Karpas-422 (cell line): ENCODE measurements at places on chromosomes 16 and 17.

- no peaks in the 10 kb centered on the region for H3K27me3 ChIP-seq
- H3K4me1 ChIP-seq: peaks cover 59% of the 10 kb centered on the region
- no peak for DNase-seq
These were observed 693 bp downstream of the NDRG4 start for GRCh38 chr16:58500430-58501241.

GRCh38 chr17:61794792-61795191, 68.5 kb downstream of the BRIP1 start:
- no peaks in the 10 kb centered on the region for H3K4me1 ChIP-seq
- H3K4me3 ChIP-seq: no peak overlapping the region
- H3K27me3 ChIP-seq: no peaks in the 10 kb centered on the region
- H3K27ac ChIP-seq: no peak overlapping the region
- H3K36me3 ChIP-seq: no peaks in the 10 kb centered on the region; the same call in 1 of the 2 replicates
- DNase-seq: no peak

GRCh38 chr17:37429453-37429852, 22.8 kb downstream of the TADA2A start:
- no peaks in the 10 kb centered on the region for H3K4me1 ChIP-seq
- no peaks in the 10 kb centered on the region for H3K27me3 ChIP-seq
- H3K27ac ChIP-seq: no peak overlapping the region
- no peak overlapping the region for H3K4me3 ChIP-seq

- H3K4me3 ChIP-seq: no peak overlapping the region
- no peaks in the 10 kb centered on the region for H3K36me3 ChIP-seq
- H3K4me1 ChIP-seq: no peaks in the 10 kb centered on the region
- no peak for DNase-seq
- no peak overlapping the region for H3K27ac ChIP-seq
- H3K27me3 ChIP-seq: no peaks in the 10 kb centered on the region
These were observed 47.7 kb upstream of the ZNF750 start for GRCh38 chr17:82887255-82888164.

GRCh38 chr16:9647981-9648701, 534.1 kb downstream of the GRIN2A start:
- no peak overlapping the region for H3K4me3 ChIP-seq
- no peaks in the 10 kb centered on the region for H3K36me3 ChIP-seq
- H3K27ac ChIP-seq: no peak overlapping the region

DNA sequence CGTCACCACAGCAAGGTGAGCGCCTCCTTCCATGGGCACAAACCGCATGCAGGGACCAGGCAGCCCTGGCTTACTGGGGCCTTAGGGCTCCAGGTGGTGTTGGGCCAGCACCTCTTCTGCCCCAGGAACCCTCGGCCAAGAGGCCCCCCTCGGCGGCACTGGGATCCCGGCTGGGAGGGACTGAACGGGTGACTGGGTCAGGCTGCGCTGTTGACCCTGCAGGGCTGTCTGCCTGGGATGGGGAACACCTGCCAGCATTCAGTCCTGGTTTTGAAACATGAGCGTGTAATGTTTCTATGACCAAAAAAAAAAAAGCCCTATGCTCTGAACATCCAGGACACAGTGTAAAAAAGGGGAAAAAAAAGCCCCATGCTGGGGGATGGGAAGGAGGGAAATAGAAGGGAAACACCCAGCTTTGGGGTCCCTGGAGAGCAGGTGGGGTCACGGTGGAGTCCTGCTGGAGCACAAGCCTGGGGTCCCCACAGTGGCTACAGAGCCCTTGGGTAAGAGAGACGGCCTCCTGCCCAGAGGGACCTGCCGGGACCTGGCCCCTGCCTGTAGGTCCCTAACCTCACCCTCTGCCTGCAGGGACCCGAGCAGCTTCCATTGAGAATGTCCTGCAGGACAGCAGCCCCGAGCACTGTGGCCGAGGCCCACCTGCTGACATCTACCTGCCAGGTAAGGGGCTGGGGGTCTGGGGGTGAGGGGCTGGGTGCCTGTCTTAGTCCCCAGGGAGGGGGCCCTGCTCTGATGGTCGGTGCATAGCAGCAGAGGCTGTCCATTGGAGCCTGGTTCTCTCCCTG, 9.9 kb upstream of the NUDT16L1 start:
- H3K4me3 ChIP-seq: no peak overlapping the region
- no peak for DNase-seq

DNA sequence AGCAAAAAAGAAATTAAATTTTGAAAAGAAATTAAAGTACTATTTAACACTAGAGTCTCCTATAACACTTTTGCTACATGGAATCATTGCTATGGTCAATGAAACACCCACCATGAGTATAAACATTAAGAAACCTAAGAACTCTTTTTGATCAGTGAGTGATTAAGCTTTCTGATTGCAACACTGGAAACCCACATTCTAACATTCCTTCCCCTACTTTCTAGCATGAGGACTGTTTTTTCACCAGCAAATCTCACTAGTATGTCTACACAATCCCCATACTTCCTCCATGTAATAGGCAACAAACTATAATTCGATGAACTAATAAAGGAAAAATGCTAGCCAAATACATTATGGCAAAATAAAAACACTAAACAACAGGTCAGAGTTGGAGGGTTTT, 54.7 kb downstream of the SKAP1 start:
- no peaks in the 10 kb centered on the region for H3K27me3 ChIP-seq
- H3K4me1 ChIP-seq: no peaks in the 10 kb centered on the region
- DNase-seq: no peak
- no peaks in the 10 kb centered on the region for H3K36me3 ChIP-seq
- H3K4me3 ChIP-seq: no peak overlapping the region

- H3K36me3 ChIP-seq: no peaks in the 10 kb centered on the region
- no peaks in the 10 kb centered on the region for H3K27me3 ChIP-seq
- no peak overlapping the region for H3K4me3 ChIP-seq
- no peak for DNase-seq
These were observed 54.9 kb downstream of the RAB11FIP4 start for GRCh38 chr17:31446195-31446967.

DNA sequence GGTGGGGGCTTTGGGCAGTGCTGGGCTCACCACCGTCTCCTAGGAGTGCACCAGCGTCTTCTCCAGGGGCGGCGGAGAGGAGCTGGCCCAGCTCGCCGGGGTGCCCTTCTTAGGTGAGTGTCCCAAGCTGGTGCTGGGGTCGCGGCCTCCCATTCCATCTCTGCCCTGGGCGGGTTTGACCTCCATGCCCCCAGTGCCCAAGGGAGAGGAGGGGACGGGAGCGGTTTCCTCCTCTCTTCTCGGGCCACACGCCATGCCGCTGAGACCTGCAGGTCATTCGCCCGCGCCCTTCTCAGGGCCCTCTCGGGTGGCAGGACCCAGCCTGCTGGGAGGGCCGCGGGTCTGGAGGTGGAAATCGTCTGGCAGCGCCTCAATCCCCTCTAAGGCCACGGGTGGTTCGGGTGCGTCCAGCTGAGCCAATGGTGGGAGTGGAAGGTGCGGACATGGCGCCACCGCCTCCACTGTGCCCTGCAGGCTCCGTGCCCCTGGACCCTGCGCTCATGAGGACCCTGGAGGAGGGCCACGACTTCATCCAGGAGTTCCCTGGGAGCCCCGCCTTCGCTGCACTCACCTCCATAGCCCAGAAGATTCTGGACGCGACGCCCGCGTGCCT, 5.3 kb downstream of the IGFALS start:
- H3K4me1 ChIP-seq: peaks cover 7% of the 10 kb centered on the region
- H3K4me3 ChIP-seq: no peak overlapping the region
- no peak for DNase-seq

GRCh38 chr17:596763-597644, 117.6 kb downstream of the VPS53 start:
- peaks cover 6% of the 10 kb centered on the region; the same call in 1 of the 2 replicates for H3K36me3 ChIP-seq
- H3K4me1 ChIP-seq: no peaks in the 10 kb centered on the region
- H3K4me3 ChIP-seq: no peak overlapping the region
- no peak overlapping the region for H3K27ac ChIP-seq
- no peak for DNase-seq

DNA sequence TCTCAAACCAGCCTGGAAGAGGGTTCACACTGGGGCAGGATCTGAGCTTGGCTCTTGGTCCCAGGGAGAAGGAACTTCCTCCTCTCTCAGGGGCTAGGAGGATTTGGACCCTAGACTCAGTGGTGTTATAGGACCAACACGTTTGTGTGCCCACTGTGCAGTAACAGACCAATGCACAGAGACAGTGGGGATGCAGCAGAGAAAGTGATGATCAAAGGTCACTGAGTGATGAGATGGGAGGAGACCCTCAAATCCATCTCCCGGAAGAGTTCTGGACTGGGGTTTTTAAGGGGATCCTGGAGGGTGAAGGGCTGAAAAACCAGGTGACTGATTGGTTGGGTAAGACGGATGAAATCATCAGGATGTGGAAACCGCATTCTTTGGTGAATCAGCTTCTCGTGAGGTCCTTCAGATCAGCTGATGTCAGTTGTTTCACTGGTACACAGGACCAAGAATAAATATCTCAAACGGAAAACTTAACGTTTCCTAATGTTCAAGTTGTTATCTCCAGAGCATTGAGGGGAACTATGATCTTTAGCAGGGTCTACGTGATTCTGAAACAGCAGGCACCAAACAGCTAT, 3.3 kb upstream of the VAC14 start:
- H3K36me3 ChIP-seq: no peaks in the 10 kb centered on the region
- no peak overlapping the region for H3K27ac ChIP-seq
- H3K4me3 ChIP-seq: no peak overlapping the region
- no peaks in the 10 kb centered on the region; the same call in 1 of the 2 replicates for H3K27me3 ChIP-seq
- DNase-seq: no peak

GRCh38 chr16:84562174-84562815, 55.6 kb downstream of the COTL1 start:
- no peaks in the 10 kb centered on the region for H3K27me3 ChIP-seq
- no peaks in the 10 kb centered on the region for H3K4me1 ChIP-seq
- no peak overlapping the region for H3K27ac ChIP-seq
- H3K4me3 ChIP-seq: no peak overlapping the region
- peaks cover 8% of the 10 kb centered on the region for H3K36me3 ChIP-seq

GRCh38 chr16:57795431-57795878, 6.8 kb downstream of the KIFC3 start:
- H3K4me1 ChIP-seq: no peaks in the 10 kb centered on the region
- H3K27ac ChIP-seq: no peak overlapping the region
- H3K27me3 ChIP-seq: no peaks in the 10 kb centered on the region
- DNase-seq: peak; percentile 79
- no peaks in the 10 kb centered on the region for H3K36me3 ChIP-seq
